ENCODE measurements at places on chromosomes 2 and 18. TPM values are rescaled to one million over a fixed set of nuclear protein-coding genes. Genes with fewer than 3 reads are reported as not detected.

The C2orf78 gene
- not detected for total RNA-seq

The MAP3K19 gene
- not detected for total RNA-seq

The VWC2L gene
- not detected for total RNA-seq

The LYPD6 gene
- not detected for total RNA-seq

The KCNG2 gene
- total RNA-seq = not detected

The TGFA gene
- 0.50 TPM for total RNA-seq

GRCh38 chr2:18820966-18821365 is 231.6 kb upstream of the NT5C1B start:
- DNase-seq = no peak

- DNase-seq = no peak
Observed at GRCh38 chr2:174224665-174225288, 23.6 kb downstream of the OLA1 start.

GRCh38 chr2:217066510-217067270 is 206.8 kb upstream of the TNP1 start:
- DNase-seq = no peak

DNA sequence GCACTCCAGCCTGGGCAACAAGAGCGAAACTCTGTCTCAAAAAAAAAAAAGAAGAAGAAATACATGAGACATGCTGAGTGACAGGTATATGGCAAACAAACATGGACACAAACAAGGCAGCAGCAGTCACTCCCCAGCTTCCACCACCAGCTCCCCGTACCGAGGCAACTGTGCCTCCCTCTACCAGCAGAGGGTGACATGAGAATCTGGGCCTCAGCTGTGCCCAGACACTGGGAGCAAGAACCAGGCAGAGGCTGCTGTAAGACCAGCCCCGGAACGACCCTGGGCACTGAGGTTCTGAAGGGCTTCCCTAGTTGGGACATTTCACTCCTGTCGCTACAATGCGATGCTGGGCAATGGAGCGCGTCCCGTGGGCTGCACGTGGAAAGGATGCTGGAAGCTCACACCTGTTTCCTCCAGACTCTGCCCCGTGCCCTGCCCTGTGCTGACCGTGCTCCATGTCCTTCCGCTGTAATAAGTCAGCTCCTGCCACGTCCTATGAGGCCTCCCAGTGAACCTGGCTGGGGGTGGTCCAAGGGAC is 37.1 kb downstream of the BOK start:
- no peak for DNase-seq

DNA sequence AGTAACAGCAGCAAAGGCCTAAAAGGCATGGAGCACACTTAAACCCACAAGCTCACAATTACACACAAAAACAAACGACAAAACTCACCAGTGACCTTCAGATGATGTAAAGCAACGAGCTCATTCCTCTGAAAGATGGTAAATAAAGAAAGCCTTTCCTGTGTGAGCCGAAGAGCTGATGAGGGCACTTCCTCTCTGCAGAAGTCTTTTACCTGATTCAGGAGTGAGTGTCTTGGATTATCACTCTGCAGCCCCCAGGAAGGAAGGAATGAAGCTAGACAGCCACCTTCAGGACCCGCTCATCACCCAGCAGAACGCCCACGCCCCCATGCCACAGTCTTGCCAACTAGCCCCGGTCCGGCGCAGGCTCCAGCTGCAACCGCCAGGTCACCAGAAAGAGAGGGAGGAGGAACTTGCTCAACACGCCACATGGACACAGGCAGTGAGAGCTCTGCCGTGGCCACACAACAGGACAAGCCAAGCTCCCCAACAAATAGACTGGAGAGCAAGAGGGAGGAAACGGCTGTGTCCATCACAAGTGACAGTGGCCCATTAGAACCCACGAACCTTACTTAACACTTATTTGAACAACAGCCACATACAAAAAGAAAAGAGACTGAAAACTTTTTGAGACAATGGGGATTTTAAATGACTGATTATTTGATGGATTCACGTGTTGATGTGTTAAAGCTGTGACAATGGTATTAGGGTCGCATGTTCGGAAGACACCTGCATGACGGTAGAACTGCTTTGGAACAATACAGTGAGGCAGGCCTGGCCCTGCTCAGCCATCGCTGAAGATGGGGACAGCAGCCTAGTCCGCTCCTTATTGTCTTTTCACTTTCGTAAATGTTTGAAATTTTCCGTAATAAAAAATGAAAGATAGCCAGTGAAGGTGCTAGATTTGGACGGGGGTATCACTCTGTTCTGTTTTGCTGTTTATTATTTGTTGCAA is 127.3 kb downstream of the HDAC4 start:
- no peak for DNase-seq

DNA sequence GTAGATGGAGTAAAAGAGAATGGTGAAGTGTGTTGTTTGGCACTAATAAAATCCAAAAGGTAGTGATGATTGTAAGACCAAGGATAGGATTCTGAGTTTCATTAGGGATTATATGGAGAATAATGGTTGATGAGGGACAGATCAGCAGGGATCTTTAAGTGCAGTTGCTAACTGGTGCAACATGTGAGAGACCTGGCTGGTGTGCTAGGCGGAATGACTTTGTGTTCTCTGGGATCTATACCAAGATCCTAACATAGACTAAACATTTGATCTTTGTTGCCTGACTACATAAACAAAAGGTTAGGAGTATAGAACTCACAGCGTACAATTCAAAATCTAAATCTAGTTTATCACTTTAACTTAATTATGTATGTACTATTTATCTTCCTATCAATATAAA is 135.4 kb downstream of the PTRHD1 start:
- DNase-seq = no peak

DNA sequence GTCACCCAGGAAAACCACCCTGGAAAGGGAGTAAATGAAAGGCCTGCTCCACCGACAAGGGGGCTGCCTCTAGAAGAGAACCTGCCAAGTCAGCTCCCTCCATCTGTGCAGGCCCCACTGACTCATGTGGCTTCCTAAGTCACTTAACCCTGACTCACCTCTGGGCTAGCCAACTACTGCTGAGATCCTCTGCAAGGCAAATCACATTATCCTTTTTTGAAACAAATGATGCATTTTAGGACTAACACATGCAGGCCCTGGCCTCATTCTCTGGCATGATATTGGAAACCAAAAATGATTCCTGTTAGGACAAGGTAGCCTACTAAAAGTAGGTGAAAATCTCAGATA is 474.6 kb downstream of the EPHA4 start:
- no peak for DNase-seq

GRCh38 chr2:173264603-173265366 is 89.9 kb upstream of the CDCA7 start:
- DNase-seq = peak; percentile 55

GRCh38 chr2:149103081-149103620 is 64.7 kb downstream of the LYPD6B start:
- DNase-seq = no peak
